ENCODE measurements at places on chromosomes 16 and 17. TPM values are rescaled to one million over a fixed set of nuclear protein-coding genes. Genes with fewer than 3 reads are reported as not detected.
A peak's percentile ranks its signal among the peaks of the same experiment; 100 is the strongest.

KCNG4 gene
- total RNA-seq: not detected

TMEM204 gene
- not detected for total RNA-seq

ANKRD40CL gene
- not detected for total RNA-seq

NPIPA7 gene
- 3.8 TPM for total RNA-seq

TLCD2 gene
- total RNA-seq: 1.5 TPM

- no peak for DNase-seq
- no peaks in the 10 kb centered on the region for H3K4me1 ChIP-seq
- H3K27ac ChIP-seq: no peak overlapping the region
- H3K27me3 ChIP-seq: no peaks in the 10 kb centered on the region
- H3K36me3 ChIP-seq: no peaks in the 10 kb centered on the region
Observed at GRCh38 chr16:87048038-87048729, 269.0 kb downstream of the C16orf95 start.

DNA sequence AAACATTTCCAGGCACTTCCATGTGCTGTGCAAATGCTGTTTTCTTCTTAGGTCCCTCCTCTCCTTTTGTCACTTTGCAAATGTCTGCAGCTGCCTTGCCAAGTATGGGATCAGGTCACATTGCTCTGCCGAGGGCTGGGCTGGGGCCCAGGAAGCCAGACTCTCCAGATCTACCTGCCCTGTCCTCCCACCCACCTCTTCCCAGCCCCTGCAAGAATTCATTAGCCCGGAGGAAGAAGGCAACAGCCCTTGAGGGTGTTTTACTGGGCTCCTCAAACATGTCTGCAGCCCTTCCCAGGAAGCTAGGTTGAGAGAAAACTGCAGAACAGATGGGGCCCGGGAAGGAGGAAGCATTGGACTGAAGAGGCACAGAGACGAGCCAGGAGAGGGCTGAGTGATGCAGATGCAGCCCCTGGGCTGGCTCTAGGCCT, 47.1 kb downstream of the WSB1 start:
- H3K27ac ChIP-seq: no peak overlapping the region
- peaks cover 10% of the 10 kb centered on the region for H3K4me1 ChIP-seq
- H3K36me3 ChIP-seq: no peaks in the 10 kb centered on the region
- no peak for DNase-seq
- no peak overlapping the region for H3K4me3 ChIP-seq

DNA sequence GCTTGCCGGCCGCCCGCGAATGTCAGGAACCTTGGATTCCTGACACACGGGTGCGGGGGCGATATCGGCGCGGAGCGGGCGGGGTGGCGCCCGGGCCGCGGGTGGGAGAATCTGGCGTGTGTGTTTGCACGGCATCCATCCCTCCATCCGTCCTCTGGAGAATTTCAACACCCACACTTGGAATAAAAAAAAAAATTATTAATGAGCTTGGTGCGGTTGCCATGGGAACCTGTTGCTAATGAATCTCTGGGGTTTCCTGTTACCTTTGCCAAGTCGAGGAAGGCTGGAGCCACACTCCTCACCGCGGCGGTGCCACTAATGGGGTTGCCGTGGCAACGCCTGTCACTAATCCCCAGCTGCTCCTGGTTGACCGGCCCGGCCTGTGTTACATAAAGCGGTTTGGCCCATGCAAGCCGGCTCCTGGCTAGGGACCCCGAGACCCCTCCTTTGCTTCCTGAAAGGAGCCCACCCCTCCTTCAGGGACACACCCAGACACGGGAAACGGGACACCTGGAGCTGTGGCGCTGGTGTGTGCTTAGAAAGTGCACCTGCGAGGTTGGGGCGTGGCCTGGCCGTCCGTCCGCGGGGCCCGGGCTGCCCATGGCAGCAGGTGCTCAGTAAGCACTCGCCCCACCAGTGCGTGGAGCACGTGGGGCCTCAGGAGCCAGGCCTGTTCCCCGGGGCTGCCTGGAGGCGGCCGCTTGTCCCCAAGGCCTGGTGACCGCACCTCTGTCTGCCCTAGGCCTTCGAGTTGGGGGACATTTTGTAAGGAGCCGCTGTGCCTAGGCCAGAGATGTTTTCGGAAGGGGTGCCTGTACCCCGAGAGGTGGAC, 14.6 kb downstream of the CACNA1H start:
- no peaks in the 10 kb centered on the region for H3K27me3 ChIP-seq
- H3K4me3 ChIP-seq: no peak overlapping the region
- H3K27ac ChIP-seq: no peak overlapping the region
- DNase-seq: no peak

- DNase-seq: peak; percentile 67
- no peak overlapping the region for H3K27ac ChIP-seq
- no peaks in the 10 kb centered on the region for H3K36me3 ChIP-seq
- H3K4me3 ChIP-seq: peak overlapping the region; percentile 94
- H3K27me3 ChIP-seq: no peaks in the 10 kb centered on the region
Observed at GRCh38 chr16:57803134-57803990, 1.1 kb upstream of the KIFC3 start.

DNA sequence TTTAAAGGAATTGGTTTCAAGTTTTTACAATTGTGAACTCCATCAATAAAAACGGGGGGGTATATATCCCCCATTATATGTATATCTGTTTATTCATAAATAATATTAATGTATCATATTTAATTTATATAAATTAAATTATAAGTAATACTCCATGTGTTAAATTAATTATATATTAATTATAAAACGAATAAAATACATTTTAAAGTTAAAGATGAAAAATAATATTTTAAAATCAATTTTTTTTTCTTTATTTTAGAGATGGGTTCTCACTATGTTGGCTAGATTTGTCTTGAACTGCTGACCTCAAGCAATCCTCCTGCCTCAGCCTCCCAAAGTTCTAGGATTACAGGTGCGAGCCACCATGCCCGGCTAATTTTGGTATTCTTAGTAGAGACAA, 17.4 kb upstream of the PSMD11 start:
- no peak overlapping the region for H3K27ac ChIP-seq
- no peaks in the 10 kb centered on the region for H3K27me3 ChIP-seq
- H3K4me3 ChIP-seq: no peak overlapping the region
- H3K4me1 ChIP-seq: no peaks in the 10 kb centered on the region

DNA sequence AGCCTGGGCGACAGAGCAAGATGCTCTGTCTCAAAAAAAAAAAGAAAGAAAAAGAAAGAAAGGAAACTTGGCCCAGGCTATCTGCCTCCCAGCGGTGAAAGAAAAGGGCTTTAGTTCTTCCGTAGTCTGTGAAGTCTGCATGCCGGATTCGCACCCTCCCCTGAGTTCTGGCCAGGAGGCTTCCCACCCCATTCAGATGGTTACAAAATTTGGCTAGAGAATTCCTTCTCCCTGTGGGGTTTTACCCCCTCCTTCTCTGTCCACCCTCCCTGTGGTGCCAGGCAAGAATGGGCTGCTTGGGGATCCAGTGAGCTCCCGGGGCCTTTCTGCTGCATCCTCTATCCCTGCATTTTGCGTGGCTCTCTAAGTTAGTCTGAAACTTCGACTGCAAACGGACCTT, 37.8 kb downstream of the PAFAH1B1 start:
- no peaks in the 10 kb centered on the region for H3K27me3 ChIP-seq
- DNase-seq: no peak
- peaks cover 8% of the 10 kb centered on the region for H3K36me3 ChIP-seq
- H3K27ac ChIP-seq: no peak overlapping the region
- peak overlapping the region; percentile 3 for H3K4me3 ChIP-seq

DNA sequence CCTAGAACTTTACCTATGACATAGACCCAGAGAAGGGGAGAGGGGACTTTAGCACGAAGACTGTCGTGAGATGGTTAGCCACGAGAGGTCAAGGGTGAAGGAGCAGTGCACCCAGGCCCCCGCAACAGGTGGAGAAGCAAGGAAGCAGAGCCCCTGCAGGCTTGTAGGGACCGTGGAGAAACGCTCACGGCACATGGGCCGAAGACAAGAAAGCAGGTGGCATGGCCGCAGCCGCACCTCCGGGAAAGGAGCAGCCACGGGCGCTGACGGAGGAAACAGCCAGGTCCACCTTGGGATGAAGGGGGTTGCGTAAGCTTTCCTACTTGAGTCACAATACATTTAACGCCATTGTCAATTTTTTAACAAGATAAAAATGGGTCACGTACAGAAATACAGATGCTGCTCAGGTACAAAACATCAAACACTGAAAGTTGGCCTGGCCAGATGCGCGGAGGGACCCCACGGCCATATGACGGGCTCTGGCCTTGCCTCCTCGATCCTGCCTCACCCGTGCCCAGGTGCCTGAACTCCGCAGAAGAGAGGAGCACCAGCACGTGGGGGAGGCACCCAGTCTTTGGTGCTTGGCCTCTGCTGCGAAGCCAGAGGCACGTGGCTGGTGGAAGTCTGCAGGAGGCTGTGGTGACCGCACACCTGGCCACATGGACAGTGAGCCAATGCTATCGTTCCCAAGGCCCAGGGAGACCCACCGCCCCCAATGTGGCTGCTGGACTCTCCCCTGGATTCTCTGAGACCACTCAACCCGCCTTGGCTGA, 21.2 kb downstream of the SLC38A10 start:
- DNase-seq: no peak
- H3K4me3 ChIP-seq: no peak overlapping the region
- peaks cover 49% of the 10 kb centered on the region for H3K36me3 ChIP-seq

GRCh38 chr16:48004141-48004695, 151.6 kb downstream of the ABCC12 start:
- no peaks in the 10 kb centered on the region for H3K4me1 ChIP-seq
- no peaks in the 10 kb centered on the region for H3K27me3 ChIP-seq
- H3K4me3 ChIP-seq: no peak overlapping the region
- no peaks in the 10 kb centered on the region for H3K36me3 ChIP-seq

DNA sequence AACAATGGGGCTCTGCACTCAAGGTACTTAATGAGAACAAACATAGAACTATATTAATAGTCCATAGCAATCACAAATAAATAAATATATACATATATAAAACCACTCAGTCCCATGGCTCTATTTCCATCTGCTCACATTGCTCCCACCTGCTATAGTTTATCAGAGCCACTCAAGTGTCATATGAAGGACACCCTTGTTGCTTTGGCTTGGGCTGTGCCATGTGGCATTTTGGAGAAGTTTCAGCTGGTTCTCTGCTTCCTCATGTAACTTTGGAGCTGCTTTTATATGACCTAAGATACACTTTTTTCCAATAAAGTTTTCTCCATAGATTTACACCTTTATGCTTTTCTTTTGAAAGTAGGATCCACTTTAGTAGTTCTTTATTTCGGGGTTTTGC, 126.4 kb downstream of the KCNJ2 start:
- no peaks in the 10 kb centered on the region for H3K27me3 ChIP-seq
- H3K4me1 ChIP-seq: no peaks in the 10 kb centered on the region
- no peaks in the 10 kb centered on the region for H3K36me3 ChIP-seq
- no peak overlapping the region for H3K4me3 ChIP-seq
- H3K27ac ChIP-seq: no peak overlapping the region
- DNase-seq: no peak

GRCh38 chr16:69823831-69824563, 61.9 kb downstream of the WWP2 start:
- no peak for DNase-seq
- H3K36me3 ChIP-seq: no peaks in the 10 kb centered on the region
- no peaks in the 10 kb centered on the region for H3K27me3 ChIP-seq
- H3K4me1 ChIP-seq: peaks cover under 1% of the 10 kb centered on the region
- H3K27ac ChIP-seq: no peak overlapping the region

DNA sequence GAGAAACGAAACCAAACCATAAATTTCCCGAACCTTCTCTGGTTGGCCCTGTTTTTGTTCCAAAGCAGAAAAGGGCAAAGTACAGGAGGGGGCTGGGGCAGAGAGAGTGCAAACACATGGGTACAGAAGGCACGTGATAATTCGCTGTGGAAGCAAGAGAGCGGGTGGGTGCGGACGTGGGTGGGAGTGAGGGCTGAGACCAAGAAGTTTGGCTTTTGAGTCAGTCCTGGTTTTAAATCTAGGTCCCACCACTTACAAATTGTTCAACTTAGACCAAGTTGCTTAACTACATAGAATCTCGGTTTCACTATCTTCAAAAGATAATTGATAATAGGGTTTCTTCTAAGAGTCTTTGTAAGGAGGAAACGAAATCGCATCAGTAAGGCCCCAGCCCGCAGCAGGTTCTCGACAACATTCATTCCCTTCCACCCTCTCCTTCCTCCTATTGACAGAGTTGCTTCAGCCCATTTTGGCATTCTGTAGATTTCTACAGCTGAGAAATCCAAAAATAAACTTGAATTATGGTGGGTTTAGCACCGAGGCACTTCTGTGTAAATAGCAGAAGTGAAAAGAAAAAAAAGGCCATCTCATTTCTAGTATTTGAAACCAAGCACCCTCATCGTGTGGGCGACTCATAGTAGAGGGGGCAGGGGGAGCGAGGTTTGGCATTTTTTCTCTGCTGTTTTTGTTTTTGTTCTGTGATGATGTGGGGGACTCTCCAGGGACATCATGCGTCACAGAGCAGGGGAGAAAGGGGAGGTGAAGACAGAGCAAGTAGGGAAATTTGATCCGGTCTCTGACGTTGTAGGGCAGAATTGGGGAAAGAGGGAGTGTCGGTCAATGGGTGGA, 33.6 kb upstream of the CCR7 start:
- no peak for DNase-seq
- H3K4me1 ChIP-seq: no peaks in the 10 kb centered on the region
- no peaks in the 10 kb centered on the region for H3K27me3 ChIP-seq

GRCh38 chr16:50235581-50235980, 30.8 kb upstream of the ADCY7 start:
- DNase-seq: no peak
- no peak overlapping the region for H3K27ac ChIP-seq
- no peak overlapping the region for H3K4me3 ChIP-seq
- H3K4me1 ChIP-seq: no peaks in the 10 kb centered on the region
- no peaks in the 10 kb centered on the region for H3K36me3 ChIP-seq

DNA sequence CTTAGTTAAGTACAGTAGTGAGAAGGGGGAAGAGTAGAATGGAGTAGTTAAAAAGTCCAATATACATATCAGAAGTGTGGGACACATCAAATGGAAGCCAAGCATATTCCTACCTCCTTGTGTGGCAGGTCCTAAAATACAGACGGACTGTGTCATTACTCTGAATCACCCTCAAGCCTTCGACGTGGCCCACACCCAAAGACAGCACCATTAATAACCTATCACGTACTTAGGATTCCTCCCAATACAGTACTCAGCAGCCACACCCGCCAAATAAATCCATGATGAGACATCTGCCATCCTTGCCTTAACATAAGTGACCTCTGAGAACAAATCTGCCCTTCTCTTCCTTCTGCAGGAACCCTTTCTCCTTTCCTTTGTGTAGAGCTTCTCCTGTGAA, 38.9 kb downstream of the UBE2G1 start:
- no peak overlapping the region for H3K4me3 ChIP-seq
- no peaks in the 10 kb centered on the region for H3K27me3 ChIP-seq
- no peak overlapping the region for H3K27ac ChIP-seq

All from H9 (cell line).